ENCODE measurements at places on chromosomes 3 and 15.

DNA sequence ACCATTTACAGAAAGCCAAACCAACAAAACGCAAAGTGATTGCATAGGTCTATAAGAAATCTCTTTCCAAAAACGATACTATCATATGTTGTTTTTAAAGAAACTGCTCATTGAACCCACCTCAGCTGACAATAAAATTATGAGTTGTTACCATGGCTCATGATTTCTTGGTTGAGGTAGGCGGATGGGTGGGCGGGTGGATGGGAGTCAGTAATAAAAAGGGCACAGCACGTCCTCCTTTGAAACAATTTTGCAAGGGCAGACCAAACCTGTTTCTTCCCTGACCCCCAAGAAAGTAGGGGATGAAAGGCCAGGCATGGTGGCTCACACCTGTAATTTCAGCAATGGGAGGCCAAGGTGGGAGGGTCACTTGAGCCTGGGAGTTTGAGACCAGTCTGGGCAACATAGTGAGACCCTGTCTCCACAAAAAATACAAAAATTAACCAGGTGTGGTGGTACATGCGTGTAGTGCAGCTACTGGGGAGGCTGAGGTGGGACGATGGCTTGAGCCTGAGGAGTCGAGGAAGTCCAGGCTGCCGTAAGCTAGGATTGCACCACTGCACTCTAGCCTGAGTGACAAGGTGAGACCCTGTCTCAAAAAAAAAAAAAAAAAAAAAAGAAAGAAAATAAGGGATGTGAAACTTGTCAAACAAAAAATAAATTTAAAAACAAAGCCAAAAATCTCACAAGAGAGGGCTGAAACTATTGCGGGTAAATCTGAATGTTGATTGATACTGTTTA is 2.1 kb downstream of the ABHD10 start:
- DNase-seq: no peak

DNA sequence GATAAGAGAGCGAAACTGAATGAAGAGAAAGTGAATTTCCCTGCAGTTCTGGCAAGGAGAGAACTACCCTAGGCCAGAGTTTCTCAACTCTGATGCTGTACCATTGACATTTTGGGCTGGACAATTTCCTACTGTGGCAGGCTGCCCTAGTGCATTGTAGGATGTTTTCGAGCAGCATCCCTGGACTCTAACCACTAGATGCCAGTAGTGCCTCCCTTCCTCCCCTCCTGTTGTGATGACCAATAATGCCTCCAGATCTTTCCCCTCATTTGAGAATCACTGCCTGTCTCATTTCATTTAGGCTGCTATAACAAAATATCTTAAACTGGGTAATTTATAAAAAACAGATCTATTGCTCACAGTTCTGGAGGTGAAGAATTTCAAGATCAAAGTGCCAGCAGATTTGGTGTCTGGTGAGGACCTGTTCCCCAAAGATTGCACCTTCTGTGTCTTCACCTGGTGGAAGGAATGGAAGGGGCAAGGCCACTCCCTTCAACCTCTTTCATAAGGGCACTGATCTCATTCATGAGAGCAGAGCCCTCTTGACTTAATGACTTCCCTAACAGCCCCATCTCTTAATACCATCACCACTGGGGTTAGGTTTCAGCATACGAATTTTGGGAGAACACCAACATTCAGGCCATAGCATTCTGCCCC is 188.9 kb upstream of the MEIS2 start:
- no peak for DNase-seq

DNA sequence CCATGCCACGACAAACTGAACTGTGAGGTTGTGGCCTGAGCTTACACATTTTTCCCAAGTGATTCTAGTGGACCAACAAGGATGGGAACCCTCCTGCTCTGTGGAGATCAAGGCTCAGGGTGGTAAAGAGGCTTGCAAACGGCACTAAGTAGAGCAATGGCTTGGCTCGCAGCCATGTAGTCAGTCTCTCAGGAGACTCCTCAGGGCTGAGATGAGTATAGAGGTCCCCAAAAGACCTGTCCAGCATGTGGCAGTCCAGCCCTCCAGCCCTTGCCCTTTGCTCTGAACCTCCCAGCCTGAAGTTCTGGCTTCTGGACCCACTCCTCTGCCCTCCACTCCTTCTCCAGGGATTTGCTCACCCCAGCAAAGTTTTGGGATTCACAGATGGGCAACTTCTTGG is 8.3 kb upstream of the CAMP start:
- no peak for DNase-seq

DNA sequence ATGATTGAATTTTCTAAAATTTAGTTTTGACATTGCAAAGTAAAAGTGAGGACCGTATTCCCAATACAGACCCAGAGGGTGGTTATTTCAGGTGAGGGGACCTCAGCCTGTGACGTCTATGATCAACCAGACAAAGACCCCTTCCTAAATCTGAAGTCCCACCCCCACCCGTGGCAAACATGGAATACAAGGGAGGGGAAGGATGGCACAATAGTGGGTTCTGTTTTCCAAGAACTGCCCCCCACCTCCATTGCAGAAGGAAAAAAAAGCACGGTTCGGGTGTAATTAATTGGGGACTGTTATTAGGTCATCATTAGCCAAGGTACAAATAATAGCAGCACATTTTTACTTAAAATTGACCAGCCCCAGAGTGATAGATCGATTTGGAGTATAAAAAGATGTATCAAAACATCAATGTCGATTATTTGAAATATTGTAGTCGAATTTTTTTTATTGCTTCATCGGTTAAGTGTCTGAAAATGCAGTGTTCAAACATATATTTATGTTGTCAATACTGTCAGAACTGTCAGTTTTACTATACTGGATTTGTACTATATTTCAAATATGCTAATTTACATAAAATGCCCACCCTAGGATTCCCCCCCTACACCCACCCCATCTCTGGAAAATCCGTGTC is 7.5 kb upstream of the MEIS2 start:
- DNase-seq: no peak

DNA sequence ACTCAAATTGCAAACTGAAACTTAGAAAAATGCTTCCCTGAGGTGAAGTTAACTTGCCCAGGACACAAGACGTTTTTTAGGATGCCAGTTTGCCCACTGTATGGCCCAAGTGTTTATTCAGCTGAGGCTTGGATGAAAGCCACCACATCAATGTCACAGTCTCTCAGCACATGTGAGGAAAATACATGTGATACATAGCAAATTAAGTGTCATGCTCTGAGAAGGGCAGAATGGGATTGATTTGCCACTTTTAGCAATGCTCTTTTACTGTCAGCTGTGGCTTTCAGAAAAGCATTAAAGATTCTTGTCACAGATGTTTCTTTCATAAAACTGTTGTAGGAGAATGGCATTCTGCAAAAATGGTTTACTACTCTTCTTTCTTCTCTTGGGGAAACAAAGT is 165.5 kb downstream of the ZIC1 start:
- DNase-seq: no peak

DNA sequence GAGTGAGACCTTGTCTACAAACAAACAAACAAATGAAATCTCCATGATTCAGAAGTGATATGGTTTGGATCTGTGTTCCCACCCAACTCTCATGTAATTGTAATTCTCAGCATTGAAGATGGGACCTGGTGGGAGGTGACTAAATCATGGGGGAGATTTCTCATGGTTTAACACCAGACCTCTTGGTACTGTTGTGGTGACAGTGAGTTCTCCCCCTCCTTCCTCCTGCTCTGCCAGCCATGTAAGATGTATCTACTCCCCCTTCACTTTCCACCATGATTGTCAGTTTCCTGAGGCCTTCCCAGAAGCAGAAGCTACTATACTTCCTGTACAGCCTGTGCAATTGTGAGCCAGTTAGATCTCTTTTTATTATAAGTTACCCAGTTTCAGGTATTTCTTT is 438.4 kb upstream of the THBS1 start:
- DNase-seq: no peak

- no peak for DNase-seq
These were observed 421.1 kb downstream of the PLOD2 start for GRCh38 chr3:145739926-145740325.

DNA sequence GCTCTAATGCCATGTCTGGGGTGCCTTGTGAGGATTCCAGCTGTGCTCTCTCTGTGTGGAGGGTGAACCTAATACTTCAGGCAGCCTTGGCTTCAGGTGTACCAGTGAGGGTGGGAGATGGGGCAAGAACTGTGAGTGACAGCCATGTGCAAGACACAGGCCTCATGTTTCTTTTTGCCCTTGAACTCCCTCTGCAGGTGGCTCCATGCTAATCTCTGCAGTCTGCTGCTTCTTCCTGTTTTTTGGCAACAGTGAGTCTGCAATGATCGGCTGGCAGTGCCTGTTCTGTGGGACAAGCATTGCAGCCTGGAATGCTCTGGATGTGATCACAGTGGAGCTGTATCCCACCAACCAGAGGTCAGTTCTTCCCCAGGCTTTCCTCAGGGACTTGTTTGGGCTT is 189.3 kb downstream of the SV2B start:
- DNase-seq: no peak

- DNase-seq: no peak
These were observed 443.4 kb upstream of the UBE2E2 start for GRCh38 chr3:22759636-22760310.

DNA sequence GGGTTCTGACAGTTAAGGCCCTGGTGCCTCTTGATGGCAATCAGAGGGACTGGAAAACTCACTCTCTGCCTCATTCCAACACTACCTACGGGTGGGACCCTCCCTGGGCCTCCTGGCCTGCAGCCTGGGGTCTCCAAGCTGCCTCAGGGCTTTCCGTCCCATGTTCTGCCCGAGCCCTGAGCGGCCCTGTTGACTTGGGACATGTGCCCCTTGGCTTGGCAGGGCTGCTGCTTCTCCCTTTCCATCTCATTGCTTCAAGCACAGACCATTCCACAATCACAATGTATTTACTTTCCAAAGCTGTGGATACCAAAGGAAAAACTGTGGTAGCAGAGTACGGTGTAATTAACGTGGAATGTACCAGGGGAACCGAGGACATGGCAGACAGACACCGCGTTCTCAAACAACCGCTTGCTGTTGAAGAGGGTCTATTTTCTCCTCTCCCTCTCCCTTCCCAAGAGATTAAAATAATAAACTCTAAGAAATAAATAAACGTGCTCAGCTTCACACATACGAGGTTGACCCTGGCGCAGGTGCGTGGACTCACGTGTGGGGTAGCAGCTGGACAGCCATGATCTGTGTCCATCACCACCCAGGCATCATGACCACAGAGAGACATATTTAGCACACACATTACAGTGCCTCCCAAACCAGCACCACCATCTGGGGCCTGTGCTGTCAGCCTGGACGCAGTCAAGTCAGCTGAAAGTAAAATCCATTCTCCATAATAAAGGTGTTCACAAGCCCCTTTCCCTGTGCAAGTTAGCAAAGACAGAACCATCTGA is 172.0 kb downstream of the XXYLT1 start:
- no peak for DNase-seq

DNA sequence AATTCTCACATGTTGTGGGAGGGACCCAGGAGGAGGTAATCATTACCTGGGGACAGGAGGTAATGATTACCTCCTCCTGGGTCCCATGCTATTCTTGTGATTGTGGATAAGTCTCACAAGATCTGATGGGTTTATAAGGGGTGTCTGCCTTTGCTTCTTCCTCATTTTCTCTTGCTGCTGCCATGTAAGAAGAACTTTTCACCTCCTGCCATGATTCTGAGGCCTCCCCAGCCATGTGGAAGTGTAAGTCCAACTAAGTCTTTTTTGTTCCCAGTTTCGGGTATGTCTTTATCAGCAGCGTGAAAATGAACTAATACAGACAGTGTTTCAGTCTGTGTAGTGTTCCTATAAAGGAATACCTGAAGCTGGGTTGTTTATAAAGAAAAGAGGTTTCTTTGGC is 13.1 kb upstream of the KCTD6 start:
- DNase-seq: no peak

DNA sequence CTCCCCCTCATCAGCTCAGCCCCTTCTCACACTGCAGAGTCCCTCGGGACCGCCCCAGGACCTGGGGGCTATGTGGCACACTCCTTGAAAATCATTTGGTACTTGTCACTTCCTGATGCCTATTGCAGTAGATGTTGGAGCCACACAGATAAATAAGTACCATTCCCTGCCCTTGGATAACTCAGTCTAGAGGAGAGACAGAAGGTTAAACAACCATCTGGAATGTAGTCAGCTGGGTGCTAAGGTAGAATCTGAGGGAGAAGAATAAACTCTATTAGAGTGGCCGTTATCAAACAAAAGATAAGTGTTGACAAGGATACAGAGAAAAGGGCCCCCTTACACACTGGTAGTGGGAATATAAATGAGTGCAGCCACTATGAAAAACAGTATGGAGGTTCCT is 112.3 kb upstream of the NR2E3 start:
- DNase-seq: no peak

DNA sequence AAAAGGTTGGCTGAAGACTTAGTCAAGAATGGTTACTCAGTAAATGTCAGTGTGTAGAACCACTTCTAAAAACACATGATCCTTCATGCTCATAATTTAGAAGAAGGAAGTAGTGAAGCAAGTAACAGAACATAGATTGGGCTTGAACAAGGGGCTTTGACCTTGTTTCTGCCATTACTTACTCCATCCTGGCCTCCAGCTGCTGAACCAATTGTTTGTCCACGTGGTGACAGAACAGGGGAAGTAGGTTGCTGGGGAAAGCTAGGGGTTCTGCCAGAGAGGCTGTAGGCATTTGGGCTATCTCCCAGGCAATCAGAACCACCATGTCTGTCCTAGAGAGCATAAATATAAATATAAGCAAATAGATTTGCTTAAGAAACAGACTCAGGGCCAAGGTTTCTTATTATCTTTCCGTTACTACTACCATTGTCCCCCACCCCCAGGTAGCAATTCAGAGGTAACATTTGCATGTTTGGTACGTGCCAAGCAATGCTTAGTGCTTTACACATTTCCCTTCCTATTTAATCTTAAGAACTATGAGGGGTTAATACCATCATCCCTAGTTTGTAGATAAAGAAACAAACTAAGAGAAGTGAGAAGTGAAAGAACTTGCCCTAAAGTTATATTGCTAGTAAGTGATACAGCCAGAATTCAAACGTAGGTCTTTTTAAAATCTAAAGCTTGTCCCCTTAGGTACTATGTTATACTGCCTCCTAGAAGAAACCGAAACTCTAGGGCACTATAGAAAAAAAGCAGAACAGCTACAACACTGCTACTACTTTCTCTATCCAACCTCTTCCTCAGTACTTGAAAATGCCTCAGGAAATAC is 3.0 kb upstream of the SPG11 start:
- no peak for DNase-seq

DNA sequence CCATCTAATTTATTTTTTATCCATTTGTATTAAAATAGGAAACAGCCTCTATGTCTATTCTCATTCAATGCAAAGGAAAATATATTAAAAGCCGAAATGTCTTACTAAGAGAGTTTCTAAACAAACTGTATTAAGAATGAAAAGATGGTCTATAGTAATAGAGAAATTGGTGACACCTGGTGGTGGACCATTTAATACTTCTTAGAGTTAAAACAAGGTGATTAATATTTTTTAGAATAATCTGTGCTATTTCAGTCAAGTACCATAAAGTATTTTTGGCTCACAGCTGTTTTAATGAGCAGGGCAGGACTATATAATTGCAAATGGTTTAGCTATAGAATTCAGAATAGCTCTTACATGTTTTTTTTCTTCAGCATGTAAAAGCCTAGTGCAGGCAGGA is 55.7 kb downstream of the SYNPR start:
- DNase-seq: no peak

- DNase-seq: no peak
These were observed 136.6 kb downstream of the DUT start for GRCh38 chr15:48467801-48468200.
